ENCODE measurements at places on chromosomes 2 and 18.
A peak's percentile ranks its signal among the peaks of the same experiment; 100 is the strongest.

- no peak for DNase-seq
Measured at GRCh38 chr2:176234156-176234555, 35.1 kb upstream of the MTX2 start.

DNA sequence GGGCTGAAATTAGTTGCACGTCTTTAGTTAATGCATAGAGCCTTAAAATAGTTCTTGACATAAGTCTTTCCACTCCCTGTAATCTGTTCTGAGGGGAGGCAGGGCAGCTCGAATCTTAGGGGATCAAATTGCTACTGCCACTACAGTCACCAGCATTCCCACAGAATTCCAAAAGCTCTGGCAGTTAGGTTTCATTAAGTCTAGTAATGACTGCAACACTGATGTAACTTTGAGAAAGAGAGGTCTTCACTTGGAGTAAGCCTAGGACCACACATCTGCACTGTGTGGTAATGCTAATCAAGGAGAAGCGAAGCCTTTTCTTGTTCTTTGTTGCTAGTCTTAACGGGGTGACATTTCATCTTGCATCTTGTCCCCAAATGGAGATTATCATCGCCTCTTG, 19.3 kb upstream of the NCK2 start:
- no peak for DNase-seq

DNA sequence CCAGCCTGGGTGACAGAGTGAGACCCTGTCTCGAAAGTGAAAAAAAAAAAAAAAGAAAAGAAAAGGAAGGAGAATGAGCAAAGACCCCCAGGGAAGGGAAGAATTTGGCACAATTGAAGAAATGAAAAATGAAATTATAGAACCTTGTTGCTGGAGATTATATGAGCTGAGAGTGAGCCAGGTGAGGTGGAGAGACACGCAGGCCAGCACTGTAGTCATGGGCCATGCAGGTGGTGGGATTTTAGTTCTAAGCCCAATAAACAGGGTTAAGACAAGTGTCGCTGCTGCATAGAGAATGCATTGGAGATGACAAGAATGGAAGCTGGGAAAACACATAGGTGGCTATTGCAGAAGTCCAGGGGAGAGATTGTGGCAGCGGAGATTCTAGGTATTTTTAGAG, 32.3 kb downstream of the FBLN7 start:
- DNase-seq: no peak

GRCh38 chr2:215900843-215901242, 112.5 kb downstream of the MREG start:
- DNase-seq: no peak

GRCh38 chr2:15912203-15912602, 28.1 kb upstream of the MYCN start:
- peak; percentile 27 for DNase-seq

DNA sequence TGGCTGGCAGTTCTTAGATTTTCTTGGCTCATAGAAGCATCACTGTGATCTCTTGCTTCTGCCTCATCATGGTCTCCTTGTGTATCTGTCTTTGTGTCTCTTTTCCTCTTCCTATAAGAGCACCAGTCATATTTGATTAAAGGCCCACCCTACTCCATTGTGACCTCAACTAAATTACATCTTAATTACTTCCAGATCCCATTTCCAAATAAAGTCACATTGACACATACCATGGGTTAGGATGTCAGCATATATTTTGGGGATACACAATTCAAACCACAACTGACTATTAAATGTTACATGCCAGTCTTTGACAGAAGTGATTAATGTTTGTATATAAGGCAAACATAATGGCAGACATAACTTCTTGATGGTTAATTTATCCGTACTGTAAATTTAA, 27.3 kb upstream of the TMX3 start:
- no peak for DNase-seq

- DNase-seq: no peak
Measured at GRCh38 chr2:227848586-227848985, 22.8 kb upstream of the DAW1 start.

- peak; percentile 12 for DNase-seq
Measured at GRCh38 chr18:22141211-22141610, 28.2 kb upstream of the GATA6 start.

- no peak for DNase-seq
Measured at GRCh38 chr2:156999661-157000060, 257.8 kb upstream of the GALNT5 start.

- no peak for DNase-seq
Measured at GRCh38 chr18:46013484-46014189, 46.5 kb upstream of the EPG5 start.

GRCh38 chr2:15560140-15560987, 770 bp downstream of the NBAS start:
- peak; percentile 46 for DNase-seq

GRCh38 chr18:76765649-76766048, 56.7 kb upstream of the ZNF236 start:
- no peak for DNase-seq
